ENCODE measurements at places on chromosomes 12 and 14. TPM values are rescaled to one million over a fixed set of nuclear protein-coding genes. Genes with fewer than 3 reads are reported as not detected.

DNAJC22 gene
- not detected for total RNA-seq

TAS2R14 gene
- 0.38 TPM for total RNA-seq

ASPG gene
- total RNA-seq = 27.5 TPM

DTX1 gene
- total RNA-seq = 3.7 TPM

GRCh38 chr14:61252369-61253063 lies 28.6 kb downstream of the TMEM30B start:
- DNase-seq = peak; percentile 74

DNA sequence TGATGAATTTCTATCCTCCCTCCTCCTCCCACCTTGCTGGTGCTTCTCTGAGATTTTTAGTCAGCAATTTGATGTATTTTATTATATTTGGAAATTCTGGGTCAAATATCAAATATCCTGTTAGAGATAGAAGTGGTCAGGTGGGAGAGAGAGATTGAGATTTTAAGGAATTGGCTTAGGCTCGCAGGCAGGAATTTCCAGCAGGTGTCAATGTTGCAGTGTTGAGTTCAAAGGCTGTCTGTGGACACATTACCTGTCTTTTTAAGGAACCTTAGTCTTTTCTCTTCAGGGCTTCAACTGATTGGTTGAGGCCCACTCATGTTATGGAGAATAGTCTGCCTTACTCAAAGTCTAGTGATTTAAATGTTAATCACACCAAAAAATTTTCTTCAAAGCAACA lies 457.3 kb downstream of the FLRT2 start:
- DNase-seq = no peak

DNA sequence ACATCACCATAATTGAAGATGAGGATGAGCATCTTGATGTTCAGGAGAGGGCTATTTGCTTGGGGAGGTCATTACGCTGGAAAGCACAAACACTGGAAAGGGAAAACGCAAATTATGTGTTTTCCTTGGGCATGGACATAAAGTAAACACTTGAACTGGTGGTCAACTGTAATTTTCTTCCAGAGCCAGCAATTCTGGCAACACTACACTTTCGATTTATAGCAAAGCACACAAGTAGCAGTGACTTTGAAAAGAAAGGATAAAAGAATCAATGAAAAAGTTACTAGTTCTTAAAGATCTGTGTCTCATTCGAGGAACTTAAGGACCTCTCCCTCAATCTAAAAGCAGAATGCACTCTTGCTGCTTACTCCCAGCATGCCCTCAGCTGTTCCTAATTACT lies 2.2 kb downstream of the CLEC14A start:
- no peak for DNase-seq

- DNase-seq = no peak
Measured at GRCh38 chr14:28515571-28515970, 251.0 kb upstream of the FOXG1 start.

DNA sequence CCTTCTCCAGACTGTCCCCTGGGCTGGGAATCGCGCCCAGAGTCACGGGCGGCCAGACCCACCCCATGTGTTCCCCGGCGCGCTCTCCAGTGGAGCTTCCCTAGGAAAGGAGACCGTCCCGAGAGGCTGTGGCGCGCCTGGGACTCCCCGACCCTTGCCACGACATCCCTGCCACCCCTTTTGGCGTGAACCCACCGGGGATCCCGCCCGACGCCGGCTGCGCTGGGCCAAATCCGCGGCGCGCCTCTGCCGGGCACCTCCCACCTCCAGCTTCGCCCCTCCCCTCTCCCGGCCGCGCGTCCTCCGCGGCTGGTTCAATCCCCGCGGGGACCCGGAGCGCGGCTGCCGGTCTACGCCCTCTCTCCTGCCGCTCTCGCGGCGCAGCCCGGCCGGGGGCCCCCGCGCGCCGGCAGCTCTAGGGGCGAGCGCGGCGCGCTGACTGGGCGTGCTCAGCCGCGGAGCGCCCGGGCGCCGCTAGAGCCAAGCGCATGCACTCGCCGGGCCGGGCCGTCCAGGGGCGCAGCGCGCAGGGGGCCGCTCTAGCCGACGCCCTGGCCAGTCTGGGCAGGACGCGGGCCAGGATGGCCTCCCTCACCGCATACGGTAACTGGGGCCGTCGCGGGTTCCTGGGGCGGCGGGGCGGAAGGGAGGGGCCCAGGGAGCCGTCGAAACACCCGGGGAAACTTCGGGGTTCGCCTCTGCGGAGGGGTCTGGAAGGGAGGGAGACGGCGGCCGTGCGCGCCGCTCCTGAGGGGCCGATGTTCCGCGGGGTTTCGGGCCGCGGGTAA lies 77.4 kb upstream of the ANO4 start:
- DNase-seq = no peak

DNA sequence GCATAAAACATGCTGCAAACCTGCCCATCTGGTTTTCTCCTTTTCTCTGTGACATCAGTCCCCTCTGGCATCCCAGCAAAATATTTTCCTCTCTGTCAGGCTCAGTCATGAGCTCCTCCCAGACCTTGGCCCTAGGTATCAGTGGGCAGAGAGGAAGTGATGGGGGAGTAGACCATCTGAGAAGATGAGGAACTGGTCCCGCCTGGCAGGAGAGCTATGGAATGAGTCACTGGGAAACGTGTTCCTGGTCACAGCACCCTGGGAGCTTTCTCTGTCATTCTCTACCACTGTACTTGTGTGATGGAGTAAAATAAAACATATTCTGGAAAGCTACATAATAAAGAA lies 5.0 kb upstream of the SRSF9 start:
- DNase-seq = no peak

GRCh38 chr12:694734-695503 lies 31.7 kb upstream of the NINJ2 start:
- DNase-seq = no peak

DNA sequence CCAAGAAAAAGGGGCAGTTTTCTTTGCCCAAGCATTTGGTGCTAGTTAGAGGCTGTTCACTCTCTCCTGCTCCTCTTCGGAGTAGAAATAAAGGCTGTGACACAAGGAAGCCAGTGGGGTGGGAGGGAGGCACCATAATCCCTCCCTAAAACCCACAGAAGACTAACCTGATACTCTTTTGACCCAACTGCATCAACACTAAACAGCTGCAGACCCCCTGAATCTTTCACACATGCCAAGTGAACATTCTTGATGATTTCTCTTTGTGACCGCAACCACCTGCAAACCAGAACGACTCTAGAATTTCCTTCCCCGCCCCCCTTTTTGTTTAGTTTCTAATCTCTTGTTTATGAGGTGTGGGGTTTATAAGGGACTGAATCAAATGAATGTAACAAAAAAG lies 175.8 kb upstream of the BCL2L14 start:
- no peak for DNase-seq

DNA sequence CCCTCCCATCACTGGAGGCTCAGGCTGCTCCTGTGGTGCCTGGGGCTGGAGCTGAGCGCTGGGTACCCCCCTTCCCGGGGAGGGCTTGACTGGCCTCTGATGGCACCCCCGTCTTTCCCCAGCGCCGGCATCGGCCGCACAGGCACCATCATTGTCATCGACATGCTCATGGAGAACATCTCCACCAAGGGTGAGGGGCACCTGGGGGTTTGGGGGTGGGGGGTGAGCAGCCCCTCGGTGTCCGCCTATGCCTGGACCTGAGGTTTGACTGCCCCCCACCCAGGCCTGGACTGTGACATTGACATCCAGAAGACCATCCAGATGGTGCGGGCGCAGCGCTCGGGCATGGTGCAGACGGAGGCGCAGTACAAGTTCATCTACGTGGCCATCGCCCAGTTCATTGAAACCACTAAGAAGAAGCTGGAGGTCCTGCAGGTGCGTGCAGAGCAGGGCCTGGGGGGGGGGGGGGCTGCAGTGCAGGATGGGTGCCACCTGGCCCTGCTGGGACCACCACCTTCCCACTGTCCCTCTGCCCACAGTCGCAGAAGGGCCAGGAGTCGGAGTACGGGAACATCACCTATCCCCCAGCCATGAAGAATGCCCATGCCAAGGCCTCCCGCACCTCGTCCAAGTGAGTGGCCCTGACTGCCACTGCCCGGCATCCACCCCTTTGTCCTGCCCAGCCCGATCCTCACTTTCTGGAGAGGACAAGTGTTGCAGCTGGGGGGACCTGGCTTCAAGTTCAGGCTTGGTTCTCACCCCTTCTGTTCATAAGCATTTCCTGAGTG lies 8.8 kb downstream of the PTPN6 start:
- DNase-seq = peak; percentile 54

GRCh38 chr12:26122061-26122680 lies 2.7 kb downstream of the BHLHE41 start:
- DNase-seq = peak; percentile 80

GRCh38 chr14:24837280-24838046 lies 203.5 kb upstream of the GZMB start:
- DNase-seq = no peak

GRCh38 chr12:108004319-108004718 lies 124.8 kb upstream of the WSCD2 start:
- no peak for DNase-seq

DNA sequence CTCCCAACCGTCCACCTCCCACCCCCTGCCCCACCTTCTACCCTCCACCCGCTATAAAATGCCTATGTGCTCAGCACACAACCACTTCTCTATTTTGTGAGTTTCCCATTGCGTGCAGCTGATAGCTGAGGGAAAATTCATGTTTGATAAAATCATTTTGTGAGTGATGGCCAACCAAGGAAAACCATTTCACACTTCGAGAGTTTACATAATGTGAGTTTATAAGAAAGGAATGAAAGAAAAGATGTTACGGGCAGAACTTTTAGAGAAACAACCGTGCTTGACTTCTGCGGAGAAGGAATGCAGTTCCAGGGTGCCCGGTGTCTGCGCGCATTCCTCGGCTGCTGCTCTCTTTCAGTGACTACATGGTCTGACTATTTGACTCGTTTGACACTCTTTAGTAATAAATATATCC lies 140.9 kb downstream of the EFCAB11 start:
- DNase-seq = no peak

Data from Right ventricle myocardium inferior (tissue), 1 donor.